ENCODE measurements at places on chromosomes 16 and 17.

DNA sequence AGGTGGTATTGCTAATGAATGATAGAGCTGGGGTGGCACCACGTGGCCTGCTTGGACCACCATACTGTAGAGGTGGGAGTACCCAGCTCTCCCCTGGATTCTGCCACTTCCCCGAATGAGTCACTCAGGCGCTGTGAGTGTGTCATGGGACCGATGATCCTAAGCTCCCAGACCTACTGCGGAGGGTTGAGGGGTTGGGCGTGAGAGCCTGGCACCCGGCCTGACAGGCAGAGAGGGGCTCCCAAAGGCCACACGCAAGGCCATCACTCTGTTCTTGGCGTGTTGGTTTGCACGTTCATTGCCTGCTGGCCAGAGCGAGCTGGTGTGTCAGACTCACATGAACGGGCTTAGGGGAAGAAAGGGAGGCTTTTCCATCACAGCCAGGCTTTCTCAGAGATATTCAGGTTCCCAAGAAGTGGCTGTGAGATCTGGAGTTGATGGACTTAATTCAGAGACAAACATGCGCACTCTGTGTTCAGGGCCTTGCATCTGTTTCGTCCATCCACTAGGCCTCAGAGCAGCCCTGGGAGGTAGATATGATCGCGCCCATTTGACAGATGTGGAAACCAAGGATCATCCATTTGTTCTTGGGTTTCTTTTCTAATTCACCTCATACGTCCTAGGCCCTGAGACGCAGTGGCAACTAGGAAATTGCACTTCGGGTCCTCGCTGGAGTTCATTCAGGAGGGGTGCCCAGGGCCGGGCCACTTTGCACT, 41.4 kb downstream of the CMIP start:
- peak; percentile 30 for DNase-seq

- no peak for DNase-seq
Measured at GRCh38 chr17:38416840-38417209, 11.4 kb upstream of the ARHGAP23 start.

DNA sequence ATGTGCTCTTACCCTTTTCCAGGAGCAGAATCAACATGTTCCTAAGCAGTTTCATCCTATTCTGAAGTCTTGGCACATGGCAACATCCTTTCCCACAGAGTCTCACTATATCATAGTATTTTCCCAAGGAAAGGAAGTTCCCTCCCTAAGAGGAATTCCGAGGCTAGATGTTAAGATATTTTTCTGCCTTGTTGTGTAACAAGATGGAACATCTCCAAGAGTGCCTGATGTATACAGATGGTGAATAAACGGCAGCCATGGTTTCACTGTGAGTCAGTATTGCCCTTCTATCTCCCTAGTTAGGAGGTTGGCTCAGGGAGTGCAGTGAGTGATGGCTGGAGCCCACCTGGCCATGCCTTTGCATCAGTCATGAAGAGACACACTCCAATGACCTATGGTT, 48.2 kb downstream of the SPACA3 start:
- DNase-seq: peak; percentile 20

GRCh38 chr17:67658265-67658664, 59.5 kb upstream of the NOL11 start:
- no peak for DNase-seq

DNA sequence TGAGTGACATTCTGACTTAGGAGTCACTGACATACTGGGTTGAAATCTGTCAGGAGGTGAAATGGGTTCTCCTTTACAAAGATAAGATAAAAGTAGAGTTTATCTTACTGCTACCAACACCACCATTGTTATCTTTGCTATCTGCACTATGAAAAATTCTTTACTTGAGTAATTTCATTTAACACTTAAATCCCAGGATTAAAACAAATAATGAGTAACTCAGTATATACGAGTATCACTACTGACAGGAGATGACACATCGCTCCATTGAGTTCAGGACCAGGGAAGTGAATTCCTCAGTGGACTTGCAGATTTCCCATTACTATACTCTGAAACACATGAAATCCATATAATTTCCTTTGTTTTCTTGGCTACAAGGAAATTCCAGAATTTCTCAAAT, 242.1 kb upstream of the NLRP1 start:
- DNase-seq: peak; percentile 81

DNA sequence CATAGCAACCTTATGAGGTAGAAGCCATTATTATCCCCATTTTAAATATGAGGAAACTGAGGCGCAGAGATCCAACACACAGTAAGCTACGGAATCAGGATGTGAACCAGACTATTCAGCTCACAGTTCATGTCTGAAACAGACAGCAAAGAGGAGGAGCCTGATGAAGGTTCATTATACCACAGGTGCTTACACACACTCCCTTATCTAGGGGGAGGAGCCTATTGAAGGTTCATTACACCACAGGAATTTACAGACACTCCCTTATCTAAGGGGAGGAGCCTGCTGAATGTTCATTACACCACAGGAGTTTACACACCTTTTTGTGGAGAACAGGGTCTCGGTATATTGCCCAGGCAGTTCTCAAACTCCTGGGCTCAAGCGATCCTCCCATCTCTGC, 21.9 kb downstream of the C16orf95 start:
- peak; percentile 54 for DNase-seq

- no peak for DNase-seq
Measured at GRCh38 chr17:75249564-75249963, 11.8 kb downstream of the GGA3 start.

GRCh38 chr17:64024781-64025731, 4.6 kb upstream of the ICAM2 start:
- peak; percentile 55 for DNase-seq

GRCh38 chr16:85988723-85989313, 89.9 kb downstream of the IRF8 start:
- DNase-seq: no peak

DNA sequence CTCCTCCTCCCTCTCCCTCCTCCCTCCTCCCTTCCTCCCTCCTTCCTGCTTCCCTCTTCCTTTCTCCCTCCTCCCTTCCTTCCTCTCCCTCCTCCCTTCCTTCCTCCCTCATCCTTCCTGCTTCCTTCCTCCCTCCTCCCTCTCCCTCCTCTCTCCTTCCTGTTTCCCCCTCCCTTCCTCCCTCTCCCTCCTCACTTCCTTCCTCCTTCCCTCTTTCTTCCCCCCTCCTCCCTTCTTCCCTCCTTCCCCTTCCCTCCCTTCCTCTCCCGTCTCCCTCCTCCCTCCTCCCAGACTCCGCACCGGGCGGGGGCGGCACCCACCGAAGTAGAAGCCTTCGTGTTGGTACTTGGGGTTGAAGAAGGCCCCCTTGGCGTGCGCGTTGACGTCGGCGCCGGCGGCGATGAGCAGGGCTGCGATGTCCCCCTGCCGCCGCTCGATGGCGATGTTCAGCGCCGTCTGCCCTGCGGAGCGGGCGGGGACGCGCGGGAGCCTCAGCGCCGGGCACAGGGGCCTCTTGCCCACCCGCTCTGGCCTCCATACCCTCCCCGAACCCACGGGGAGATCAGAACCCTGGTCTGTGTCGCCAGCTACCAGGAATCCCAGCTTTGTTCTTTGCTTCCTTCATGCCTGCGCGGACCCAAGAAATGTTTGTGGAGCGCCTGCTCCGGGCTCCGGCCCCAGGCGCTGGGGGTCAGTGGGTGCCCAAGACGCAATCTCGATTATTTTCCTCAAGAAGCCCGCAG, 22.2 kb downstream of the TRPV3 start:
- DNase-seq: peak; percentile 81

GRCh38 chr16:2092256-2092620, 43.5 kb downstream of the PKD1 start:
- no peak for DNase-seq

GRCh38 chr17:71180801-71181385, 939.9 kb upstream of the SOX9 start:
- peak; percentile 10 for DNase-seq

GRCh38 chr17:4788159-4788806, 481 bp upstream of the GLTPD2 start:
- DNase-seq: no peak

- DNase-seq: peak; percentile 91
Measured at GRCh38 chr17:45307290-45308015, 9.4 kb downstream of the MAP3K14 start.

- peak; percentile 30 for DNase-seq
Measured at GRCh38 chr17:82149401-82150099, 51.5 kb upstream of the FASN start.

- DNase-seq: no peak
Measured at GRCh38 chr17:44117351-44117750, 6.1 kb downstream of the HDAC5 start.

GRCh38 chr16:77912617-77913016, 109.7 kb upstream of the CLEC3A start:
- no peak for DNase-seq

- no peak for DNase-seq
Measured at GRCh38 chr16:2473446-2473926, 1.4 kb upstream of the TBC1D24 start.

DNA sequence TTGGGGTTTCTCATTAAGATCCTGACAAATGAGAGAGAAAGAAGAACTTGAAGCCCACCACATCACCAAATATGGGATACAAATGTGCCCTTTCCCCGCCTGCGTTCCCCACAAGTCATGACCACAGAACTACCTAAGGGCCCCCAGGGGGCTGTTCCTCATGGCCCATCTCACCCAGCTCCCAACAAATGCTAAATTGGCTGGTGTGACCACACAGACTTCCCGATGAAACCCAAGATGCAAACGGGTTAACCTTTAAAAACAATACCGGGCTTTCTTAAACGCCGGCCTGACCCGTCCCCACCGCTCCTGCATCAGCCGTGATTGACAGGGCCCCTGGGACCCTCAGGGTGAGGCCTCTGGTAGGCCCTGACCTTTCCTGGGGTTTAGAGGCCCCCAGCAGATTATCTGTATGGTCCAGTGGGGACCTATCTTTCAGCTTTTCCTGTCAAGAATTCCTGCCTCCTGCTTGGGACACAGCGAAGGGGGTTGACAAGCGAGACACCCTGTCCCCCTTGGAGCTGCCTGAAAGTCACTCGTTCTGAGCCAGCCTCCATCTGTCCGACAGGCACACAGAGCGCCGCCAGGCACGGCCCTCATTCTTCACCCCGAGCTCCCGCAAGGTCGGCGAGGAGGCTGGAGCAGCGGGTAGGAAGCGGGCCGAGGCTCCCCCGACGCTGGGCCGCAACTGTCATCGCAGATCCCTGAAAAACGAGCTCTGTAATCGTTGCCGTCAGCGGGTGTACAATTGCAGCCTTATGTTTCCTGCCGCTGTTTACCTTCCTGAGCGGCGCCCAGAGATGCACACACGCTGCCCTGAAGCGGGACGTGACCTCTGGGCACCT, 300.1 kb downstream of the FOXL1 start:
- DNase-seq: no peak

DNA sequence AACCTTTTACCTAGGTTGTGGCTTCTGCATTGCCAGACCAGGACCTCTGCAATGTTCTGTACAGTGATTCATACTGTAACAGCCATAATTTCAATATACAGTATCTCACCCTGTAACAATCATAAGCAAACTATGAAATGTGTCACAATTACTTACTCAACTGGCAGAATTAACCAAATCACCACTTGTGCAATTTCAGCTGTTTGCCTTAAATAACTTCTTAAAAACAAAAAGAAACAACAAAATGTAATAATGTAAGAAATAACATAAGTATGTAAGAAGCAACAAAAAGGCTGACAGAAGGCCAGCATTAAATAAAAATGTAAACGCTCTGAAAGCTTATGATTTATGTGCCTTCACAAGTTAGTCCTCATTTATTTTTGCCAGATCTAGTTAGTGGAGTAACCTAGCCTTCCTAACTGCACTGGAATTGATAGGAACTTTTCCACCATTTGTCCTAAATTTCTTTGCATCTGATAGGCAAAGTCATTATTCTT, 96.9 kb downstream of the SKAP1 start:
- DNase-seq: peak; percentile 42

DNA sequence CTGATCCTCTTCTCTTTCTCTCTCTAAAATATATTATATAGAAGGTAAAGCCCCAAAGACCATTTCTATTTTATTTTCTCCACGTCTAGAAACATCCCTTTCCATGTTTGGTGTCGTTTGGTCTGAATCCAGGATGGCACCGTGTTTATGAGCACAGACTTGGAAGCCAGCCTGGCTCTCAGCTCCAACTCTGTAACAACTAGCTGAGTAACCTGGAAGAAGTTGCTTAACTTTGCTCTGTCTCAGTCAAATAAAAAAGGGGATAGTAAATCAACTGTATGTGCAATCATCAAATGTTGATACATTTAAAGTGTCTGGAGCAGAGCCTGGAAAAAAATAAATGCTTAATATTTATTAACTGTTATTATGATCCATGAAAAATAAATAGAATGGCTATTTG, 249.8 kb upstream of the MAF start:
- no peak for DNase-seq

DNA sequence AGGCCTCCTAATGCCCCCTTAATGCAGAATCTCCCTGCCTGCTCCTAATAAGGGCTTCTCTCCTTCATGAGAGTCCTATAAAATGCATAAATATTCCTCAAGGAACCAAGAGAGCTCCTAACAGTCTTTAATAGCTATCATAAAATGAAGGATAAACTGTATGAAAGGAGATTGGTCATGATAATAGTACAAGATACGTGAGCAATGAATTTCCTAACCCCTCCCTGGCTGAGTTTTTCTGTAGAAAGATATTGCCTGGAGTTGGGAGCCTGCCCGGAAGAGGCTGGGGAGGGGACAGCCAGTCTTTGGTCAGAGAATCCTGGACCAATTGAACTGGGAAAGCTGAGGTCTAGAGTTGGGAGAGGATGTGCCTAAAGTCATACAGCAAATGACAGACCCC, 321.9 kb upstream of the CDH5 start:
- no peak for DNase-seq

- DNase-seq: no peak
Measured at GRCh38 chr16:57799600-57800199, 2.6 kb downstream of the KIFC3 start.

GRCh38 chr17:4185656-4186055, 42.7 kb downstream of the CYB5D2 start:
- no peak for DNase-seq

- peak; percentile 93 for DNase-seq
Measured at GRCh38 chr17:9371019-9371418, 204.6 kb downstream of the STX8 start.

DNA sequence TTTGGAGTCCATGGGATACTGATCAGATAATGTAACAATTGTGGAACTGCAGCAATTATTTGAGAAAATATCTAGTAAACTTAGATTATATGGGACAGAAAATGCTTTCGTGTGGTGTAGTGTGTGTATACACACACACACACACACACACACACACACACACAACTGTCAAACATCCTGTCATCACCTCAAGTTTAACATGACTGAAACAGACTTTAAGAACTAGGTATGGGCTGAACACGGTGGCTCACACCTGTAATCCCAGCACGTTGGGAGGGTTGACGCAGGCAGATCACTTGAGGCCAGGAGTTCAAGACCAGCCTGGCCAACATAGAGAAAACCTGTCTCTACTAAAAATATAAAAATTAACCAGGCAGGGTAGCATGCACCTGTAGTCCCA, 544 bp upstream of the EVI2A start:
- DNase-seq: no peak

DNA sequence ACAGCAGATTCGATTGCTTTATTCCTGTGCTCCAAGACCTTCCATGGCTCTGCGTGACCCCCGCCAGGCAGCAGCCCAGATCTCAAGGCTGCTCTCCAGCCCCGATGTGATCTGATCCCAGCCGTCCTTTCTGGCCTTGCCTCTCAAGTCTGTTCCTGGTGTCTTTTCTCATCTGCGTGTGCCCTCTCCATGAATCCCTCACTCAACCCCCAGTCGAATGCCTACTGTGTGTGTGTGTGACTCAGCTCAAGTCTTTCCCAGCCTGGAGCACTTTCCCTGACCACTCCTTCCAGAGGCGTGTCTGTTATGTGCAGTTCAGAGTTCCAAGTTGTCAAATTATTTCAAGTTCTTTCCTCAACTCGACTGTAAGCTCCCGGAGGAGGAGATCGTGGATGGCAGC, 64.0 kb downstream of the MRM1 start:
- peak; percentile 42 for DNase-seq

All from ELR (cell line).